Omental fat pad (tissue), 4 donors: ENCODE measurements at places on chromosomes 13 and 19.

DNA sequence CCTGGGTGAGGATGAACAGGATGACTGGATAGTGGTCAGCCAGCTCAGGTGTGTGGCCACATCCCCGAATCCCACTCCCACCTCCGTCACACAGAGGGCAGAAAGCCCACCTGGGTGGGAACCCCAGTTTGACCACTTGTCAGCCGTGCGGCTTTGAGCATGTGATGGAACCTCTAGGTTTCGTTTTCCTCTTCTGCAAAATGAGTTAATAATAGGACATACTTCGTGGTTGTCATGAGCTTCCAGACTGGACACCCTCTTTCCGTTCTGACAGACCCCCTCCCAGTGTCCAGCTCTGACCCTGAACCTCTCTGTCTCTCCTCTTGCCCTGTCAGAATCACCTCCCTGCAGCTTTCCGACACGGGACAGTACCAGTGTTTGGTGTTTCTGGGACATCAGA lies 1.8 kb downstream of the AXL start:
- DNase-seq: no peak

DNA sequence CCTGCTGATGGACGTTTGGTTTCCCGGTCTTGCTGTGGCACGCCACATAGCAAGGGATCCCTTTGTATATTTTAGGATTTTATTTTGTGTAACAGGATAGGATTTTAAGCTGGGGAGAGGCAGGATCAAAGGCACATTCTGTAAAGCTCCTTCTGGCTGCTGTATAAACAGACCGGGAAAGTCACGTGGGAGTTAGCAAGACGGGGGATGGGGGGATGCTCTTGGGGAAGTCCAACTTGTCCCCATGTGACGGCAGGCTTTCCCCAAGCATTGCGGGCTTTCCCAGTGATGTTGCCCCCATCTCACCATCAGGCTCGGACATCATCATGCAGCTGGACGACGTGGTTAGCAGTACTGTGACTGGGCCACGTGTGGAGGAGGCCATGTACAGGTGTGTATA lies 5.8 kb downstream of the QTRT1 start:
- DNase-seq: no peak

DNA sequence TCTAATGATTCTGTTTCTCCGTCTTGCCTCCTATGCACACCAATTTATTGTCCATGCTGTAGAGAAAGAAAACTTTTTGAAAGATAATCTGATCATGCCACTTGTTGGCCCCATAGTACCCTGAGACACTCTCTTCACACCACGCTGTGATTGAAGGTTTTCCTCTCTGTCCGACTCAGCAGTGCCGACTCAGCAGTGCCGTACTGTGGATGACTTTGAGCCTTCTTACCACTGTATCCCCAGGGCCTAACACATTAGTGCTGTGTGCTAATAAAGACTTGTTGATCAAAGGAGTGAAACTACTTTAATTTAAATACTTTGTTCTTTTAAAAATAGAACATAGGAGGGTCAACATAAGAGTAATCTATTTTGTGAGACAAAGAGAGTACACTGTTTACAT lies 429.6 kb downstream of the KLF12 start:
- no peak for DNase-seq

GRCh38 chr13:99589575-99589974 lies 88.3 kb downstream of the TM9SF2 start:
- DNase-seq: no peak

GRCh38 chr19:34232566-34233481 lies 21.5 kb upstream of the GARRE1 start:
- DNase-seq: no peak

DNA sequence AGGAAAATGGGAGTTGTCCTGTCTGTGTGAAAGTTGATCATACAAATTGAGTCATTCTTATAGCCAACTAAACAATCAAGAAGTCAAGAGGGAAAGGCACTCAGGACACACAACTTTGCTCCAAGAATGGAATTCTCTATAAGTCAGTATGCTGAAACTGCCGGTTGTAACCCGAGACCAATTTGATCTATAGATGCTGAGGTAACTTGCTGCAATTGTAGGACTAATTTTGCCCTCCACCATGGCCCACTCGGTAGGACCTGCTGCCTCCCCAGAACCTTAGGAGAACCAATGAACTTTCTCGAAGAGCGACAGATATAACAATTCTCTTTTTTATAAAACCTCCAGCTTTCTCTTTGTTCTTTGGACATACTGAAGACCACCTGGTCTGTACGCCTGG lies 157.0 kb downstream of the RNF17 start:
- DNase-seq: no peak

GRCh38 chr13:52010890-52011631 lies at the start of gene ATP7B:
TSS of gene ATP7B (minus strand) at chr13:52011450. CDS start at chr13:52011337, 113 bp downstream.
- DNase-seq: no peak

DNA sequence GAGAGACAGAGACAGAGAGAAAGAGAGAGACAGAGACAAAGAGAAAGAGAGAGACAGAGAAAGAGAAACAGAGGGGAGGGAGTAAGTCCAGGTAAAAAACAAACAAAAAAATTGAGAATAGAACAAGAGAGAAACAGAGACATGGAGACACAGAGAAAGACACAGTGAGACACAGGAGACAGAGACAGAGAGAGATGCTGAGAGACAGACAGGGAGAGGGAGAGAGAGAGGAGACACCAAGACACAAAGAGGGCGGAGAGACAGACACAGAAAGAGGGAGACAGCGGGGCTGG lies 5.8 kb upstream of the PROZ start:
- no peak for DNase-seq

GRCh38 chr19:43729919-43730318 lies 14.0 kb downstream of the IRGC start:
- DNase-seq: no peak
